H1 (cell line): ENCODE measurements at places on chromosomes 13 and 19.

GRCh38 chr19:12786141-12786870 is 5.0 kb upstream of the JUNB start:
- no peak for DNase-seq

DNA sequence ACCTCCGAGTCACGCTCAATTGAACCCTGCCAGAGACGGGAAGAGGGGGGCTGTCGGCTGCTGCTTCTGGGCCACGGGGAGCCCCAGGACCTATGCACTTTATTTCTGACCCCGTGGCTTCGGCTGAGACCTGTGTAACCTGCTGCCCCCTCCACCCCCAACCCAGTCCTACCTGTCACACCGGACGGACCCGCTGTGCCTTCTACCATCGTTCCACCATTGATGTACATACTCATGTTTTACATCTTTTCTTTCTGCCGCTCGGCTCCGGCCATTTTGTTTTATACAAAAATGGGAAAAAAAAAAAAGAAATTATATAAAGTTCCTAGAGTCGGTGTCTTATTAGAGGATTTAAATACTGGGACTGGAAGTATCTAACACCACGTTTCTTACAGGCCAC is 11.7 kb downstream of the TRIP10 start:
- no peak for DNase-seq

GRCh38 chr19:6150289-6150688 is 14.8 kb downstream of the ACSBG2 start:
- DNase-seq = no peak

DNA sequence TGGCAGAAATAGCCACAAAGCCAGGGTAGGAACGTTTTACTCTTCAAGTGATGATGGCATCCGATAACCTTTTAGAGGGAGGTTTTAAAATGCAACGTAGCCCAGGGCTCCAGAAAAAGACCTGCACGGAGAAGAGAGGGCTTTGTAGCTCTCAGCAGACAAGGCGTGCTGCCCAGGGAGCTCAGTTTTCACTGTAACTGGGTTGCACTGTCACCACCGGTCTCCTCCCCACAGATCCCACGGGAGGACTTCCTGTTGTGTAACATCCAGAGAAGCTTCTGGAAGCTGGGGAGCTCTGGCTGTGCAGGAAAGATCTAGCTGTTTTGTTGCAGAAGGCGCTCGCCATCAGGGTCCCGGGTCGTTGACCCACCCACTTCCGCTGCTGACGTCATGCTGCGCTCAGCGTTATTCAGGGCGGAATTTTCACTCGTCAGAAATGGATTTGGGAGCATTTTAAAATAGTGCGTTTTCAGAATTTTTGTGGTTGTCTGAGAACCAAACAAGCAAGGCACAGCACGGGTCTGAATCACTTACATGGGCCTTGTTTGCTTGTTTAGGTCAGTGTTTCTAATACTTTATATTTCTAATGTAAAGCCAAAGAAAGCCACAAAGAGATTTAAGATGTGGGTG is 50.8 kb downstream of the ATP11A start:
- DNase-seq = no peak

DNA sequence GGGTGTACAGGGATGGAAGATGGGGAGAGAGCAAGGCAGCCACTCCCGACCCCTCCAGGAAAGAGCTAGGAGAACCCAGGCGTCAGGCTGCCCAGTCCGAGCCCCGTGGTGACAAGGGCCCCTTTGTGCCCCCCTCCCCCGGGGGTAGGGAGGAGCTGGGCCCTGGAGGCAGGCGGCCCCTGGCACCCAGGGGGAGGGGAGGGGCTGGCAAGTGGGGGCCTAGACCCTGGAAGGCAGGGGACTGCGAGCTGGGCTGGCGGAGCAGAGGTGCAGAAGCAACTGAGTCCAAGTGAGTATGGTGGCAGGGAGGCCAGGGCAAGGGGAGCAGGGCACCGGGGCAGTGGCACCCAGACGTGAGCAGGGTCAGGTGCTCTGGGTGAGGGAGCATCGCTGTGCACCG is at the start of gene MAG:
Gene MAG (plus strand): TSS at position 246 of the 400 bp plus-strand sequence. CDS start 3,248 bp downstream, outside the sequence.
- DNase-seq = no peak

DNA sequence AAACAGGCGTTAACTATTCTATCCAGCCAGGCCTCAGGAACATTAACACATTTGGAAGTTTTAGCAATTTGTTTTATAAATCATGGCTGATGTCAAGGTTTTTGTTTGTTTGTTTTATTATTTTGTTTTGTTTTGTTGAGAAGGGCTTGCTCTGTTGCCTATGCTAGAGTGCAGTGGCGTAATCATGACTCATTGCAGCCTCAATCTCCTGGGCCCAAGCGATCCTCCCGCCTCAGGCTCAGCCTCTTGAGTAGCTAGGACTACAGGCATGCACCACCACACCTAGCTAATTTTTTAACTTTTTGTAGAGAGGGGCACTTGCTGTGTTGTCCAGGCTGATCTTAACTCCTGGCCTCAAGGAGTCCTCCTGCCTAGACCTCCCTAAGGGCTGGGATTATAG is 28.3 kb downstream of the NUP58 start:
- no peak for DNase-seq

DNA sequence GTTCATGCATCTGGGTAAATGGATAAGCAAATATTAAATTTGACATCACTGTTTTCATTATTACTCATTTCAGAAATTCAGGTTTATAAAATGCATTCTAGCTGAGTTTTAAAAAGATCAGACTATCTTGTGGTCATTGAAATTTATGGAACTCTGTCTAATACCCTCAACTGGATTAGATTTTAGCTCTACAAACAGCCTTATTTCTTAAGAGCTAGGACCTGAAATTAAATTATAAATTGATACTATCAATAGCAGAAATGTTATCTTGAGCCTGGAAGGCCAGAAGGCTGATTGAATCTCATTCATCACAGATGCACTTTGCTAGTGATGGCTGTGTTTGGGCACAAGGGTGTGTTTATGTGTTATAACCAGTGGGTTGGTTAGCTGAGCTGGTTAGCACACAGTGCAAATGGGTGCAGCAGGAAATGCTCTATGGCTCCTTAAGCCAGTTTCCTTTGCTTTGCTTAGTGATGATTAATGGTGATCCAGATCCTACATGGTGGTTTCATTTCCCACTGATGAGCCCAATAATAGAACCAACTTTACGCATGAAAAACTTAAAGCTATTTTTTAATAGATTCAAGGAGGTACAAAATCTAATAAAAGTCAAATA is 310.8 kb upstream of the KLF12 start:
- no peak for DNase-seq

DNA sequence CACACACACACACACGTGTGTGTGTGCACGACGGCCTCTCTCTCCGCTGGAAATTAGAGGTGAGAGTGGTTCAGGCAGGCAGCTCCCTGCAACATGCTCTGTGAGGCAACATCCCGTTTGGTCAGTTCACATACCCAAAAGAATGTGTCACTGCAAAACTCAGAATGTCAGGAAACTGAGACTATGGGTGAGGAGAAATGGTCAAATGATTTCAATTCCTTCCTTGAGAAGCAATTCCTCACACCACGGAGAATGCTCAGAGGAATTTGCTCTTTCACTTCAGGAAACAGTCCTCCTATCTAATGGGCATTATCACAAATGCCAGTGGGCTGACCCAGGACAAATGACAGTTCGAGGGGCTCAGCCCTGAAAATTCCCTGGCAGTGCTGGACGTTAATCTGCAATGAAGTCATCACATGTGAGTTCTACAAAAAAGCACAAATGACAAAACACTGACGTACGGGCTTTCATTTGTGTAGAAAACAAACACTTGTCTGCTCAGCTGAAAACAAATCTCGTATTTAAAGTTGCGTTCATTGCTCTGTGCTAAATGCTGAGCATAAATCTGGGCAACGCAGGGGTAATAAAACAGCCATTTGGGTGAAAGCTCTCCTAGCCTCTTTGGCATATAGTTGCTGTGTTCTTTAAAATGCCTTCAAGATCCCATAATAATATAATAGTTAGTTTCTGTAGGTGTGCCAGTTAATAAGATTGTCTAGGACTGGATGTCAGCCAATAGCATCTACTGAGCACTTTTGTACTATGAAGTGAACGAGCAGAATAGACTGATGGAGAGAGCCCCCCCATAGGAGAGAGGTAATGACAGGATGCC is 18.6 kb upstream of the LATS2 start:
- no peak for DNase-seq

DNA sequence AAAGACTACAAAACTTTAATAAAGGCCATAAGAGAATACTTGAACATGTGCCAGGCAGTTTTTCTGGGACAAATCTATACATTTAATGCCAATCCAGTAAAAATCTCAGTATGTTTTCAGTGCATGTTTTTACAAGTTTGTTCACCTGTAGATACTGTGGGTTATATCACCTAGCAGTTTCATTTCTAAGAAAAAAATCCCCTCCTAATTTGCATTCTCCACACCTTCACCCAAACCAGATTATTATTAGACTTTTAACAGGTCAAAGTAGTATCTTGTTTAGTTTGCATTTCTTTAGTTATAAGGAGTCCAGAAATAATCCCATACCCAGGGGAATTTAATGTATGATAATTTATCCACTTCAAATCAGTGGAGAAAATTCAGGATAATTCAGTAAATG is 17.0 kb upstream of the LPAR6 start:
- DNase-seq = no peak
